ENCODE measurements at places on chromosomes 11 and 22. TPM values are rescaled to one million over a fixed set of nuclear protein-coding genes. Genes with fewer than 3 reads are reported as not detected.

- no peak for DNase-seq
Measured at GRCh38 chr22:48883211-48883960, 944.3 kb downstream of the BRD1 start.

DNA sequence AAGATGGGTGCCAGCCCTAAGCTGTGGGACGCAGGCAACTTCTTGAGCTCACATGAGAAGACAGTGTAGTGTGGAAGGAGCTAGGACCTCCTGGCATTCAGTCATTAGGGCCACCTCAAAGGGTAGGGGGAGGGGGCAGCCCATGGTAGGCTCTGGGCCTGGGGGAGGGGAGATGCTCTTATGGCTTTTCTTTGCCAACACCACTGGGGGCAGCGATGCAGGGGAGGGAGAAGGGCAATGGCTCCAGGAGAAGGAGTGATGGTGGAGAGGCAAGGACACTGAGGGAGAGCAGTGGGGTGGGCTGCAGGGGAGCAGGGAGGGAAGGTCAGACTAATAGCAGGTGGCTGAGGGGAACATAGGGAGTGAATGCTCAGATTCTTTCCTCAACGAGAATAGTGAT lies 63.3 kb upstream of the SUSD2 start:
- DNase-seq, result no peak

DNA sequence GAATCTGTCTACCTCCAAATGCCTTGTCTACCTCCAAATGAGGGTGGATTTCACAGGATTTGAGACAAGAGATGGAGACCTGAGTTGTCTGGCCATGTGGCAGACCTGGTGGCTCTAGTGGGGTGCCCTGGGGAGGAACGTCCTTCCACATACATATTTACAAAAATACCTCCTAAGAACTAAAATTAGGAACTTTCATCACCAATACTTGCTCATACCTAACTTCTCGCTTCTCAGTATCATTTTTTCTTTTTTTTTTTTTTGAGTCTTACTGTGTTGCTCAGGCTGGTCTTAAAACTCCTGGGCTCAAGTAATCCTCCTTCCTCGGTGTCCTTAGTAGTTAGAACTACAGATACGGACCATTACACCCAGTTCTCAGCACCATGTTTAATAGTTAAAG lies 117.9 kb downstream of the MED15 start:
- no peak for DNase-seq

DNA sequence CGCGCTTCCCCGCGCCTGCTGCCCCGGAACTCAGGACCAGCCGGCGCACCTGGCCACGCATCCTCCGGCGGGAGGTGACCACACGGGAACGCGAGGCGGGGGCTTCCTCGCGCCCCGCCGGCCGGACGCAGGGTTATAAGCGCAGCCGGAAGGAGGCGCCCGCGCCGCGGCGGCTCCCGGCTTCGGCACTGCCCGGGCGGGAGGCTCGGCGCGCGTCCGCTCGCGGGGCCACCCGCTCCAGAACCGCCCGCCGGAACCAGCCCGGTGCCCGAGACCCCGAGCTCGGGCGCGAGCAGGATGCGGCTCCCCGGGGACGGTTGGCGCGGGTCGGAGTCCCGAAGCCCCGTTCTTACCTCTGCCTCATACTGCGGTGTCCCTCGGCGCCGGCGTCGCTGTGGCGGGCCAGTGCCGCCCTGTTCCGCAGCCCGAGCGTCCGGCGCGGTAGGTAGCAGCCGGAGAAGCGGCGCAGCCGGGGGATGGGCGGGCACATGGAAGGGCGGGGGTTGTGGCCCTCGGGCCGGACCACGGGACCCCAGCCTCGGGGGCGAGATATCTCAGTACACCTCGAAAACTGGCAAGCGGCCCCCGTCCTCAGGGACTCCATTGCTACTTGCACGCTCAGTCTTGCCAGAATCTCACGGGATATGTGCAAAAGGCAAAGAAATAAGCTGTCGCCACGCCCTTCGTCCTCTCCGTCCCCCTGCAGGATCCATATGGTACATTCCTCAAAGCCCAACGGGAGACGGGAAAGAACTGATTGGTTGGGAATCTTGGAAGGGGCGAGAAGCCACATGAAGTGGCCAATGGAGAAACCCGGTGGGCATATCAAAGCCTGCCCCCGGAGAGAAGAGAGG lies 23.1 kb downstream of the MICAL3 start:
- peak; percentile 96 for DNase-seq

Gene TRIM6
- polyA plus RNA-seq, result 3.3 TPM

Data from endothelial cell of umbilical vein (primary cell).